Nephron progenitor cell (in vitro differentiated cells): ENCODE measurements at places on chromosomes 7 and 10.

- no peak for DNase-seq
These were observed 55.7 kb downstream of the EBF3 start for GRCh38 chr10:129908406-129908805.

- DNase-seq: no peak
These were observed 62.0 kb downstream of the LRMDA start for GRCh38 chr10:75493464-75493863.

GRCh38 chr7:33744293-33745075 lies 160.9 kb upstream of the BMPER start:
- no peak for DNase-seq

GRCh38 chr7:119197877-119198527 lies 973.5 kb downstream of the ANKRD7 start:
- peak; percentile 44 for DNase-seq
